LHCN-M2 (cell line): ENCODE measurements at places on chromosomes 1 and 21. TPM values are rescaled to one million over a fixed set of nuclear protein-coding genes. Genes with fewer than 3 reads are reported as not detected.

DNA sequence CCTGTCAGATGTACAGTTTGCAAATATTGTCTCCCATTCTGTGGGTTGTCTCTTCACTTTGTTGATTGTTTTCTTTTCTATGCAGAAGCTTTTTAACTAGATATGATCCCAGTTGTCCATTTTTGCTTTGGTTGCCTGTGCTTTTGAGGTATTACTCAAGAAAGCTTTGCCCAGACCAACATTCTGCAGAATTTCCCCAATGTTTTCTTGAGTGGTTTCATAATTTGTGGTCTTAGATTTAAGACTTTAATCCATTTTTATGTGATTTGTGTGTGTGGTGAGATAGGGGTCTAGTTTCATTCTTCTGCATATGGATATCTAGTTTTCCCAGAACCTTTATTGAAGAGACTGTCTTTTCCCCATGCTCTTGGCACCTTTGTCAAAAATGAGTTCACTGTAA is 116.9 kb downstream of the DUSP10 start:
- DNase-seq = peak; percentile 23

GRCh38 chr1:87800006-87800405 is 471.3 kb downstream of the LMO4 start:
- no peak for DNase-seq

GRCh38 chr1:27872059-27872801 is at the start of gene THEMIS2:
THEMIS2 (plus strand) TSS chr1:27872544; CDS start chr1:27872572, 28 bp downstream.
- no peak for DNase-seq

GRCh38 chr1:185850366-185850765 is 116.2 kb downstream of the HMCN1 start:
- no peak for DNase-seq

- peak; percentile 8 for DNase-seq
These were observed 98.3 kb downstream of the PIGK start for GRCh38 chr1:77120950-77121349.

GRCh38 chr21:40177979-40178378 is 310.7 kb downstream of the PCP4 start:
- no peak for DNase-seq

GRCh38 chr1:59670662-59671061 is 144.1 kb upstream of the HOOK1 start:
- DNase-seq = peak; percentile 50

DNA sequence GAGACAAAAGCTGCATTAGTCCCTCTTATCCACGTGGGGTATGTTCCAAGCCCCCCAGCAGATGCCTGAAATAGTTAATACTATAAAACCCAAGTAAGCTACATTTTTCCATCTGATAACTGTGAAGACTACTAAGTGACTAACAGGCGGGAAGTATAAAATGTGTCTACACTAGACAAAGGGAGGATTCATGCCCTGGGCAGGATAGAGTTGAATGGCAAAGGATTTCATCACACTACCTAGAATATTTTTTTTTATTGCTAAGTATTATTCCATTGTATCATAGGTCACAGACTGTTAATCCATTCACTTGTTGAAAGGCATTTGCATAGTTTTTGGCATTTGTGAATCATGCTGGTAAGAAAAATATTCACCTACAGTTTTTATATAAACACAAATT is 26.4 kb upstream of the CFHR4 start:
- no peak for DNase-seq

DNA sequence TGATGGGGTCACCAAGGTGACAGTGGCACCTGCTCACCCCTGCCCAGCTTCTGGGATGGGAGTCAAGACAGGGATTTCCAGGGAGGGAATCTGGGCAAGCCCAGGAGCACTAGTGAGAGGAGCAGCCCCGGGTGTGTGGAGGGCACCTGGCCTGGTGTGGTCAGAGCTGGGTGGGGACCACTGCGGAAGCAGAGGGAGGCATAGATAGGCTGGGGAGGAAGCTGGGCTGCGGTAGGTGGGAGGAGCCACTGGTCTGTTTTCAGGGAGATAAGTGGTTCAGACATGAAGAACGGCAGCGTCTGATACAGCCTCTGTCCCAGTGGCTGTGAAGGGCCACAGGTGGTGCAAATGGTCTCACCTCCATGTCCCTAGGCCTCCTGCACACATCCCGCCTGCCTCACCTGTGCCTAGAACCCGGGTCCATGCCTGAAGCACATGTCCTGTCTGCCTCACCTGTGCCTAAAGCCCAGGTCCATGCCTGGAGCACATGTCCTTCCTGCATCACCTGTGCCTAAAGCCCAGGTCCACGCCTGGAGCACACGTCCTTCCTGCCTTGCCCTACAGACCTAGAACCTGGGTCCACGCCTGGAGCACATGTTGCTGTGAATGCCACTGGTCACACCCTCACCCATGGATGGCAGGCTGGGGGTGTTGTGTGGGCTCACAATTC is 325.9 kb upstream of the AJAP1 start:
- DNase-seq = no peak

DNA sequence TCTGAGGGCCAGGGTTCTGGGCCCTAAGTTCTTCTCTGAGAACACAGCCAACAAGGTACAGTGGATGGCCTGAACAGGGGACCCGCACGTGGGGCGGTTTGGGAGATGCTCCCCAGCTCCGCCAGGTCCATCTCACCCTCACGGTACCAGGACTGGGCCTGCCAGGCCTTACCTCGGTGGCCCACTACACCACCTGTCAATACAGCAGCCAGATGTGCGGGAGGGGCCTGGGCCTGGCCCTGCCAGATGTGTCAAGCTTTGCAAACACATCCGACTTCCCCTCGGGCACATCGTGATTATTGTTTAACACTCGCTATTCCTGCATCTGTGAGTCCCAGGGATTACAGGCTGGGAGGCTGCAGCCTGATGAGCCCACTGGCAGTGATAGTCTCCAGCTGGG is 122.4 kb downstream of the LACTBL1 start:
- no peak for DNase-seq

DNA sequence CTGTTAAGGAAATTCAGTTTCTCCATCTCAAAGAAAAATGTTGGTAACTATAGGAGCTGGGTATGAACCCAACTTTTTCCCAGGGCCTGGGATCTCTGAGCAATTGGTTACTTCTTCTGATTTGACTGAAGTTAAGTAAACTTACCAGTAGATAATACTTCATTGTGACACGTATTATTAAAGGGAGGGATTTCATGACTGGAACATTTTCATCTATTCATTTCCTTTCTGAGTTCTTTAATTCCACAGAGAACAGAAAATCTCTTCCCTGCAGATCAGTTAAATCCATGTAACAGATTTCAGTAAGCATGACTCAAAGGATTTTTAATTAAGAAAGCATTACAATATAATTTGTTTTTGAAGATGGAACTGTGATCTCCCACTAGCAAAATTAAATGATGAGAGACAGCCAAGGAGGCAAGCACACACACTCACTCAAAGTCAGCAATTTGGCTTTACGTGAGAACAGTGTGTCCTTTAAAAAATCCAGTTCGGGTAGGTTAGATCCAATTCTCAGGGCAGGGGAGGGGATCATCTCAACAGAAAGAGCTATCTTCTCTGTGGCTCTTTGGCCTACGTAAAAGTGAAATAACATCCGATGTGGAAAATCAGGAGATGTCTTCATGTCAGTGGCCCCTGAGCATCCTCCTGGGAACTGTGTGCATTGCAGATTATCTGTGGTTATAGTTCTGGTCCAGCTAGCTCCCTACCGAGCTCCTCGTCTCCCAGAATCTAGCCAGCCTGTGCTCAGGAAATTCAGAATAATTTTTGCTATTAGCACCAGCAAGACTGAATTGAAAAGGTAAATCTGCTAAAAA is 10.8 kb upstream of the MYOC start:
- DNase-seq = no peak

DNA sequence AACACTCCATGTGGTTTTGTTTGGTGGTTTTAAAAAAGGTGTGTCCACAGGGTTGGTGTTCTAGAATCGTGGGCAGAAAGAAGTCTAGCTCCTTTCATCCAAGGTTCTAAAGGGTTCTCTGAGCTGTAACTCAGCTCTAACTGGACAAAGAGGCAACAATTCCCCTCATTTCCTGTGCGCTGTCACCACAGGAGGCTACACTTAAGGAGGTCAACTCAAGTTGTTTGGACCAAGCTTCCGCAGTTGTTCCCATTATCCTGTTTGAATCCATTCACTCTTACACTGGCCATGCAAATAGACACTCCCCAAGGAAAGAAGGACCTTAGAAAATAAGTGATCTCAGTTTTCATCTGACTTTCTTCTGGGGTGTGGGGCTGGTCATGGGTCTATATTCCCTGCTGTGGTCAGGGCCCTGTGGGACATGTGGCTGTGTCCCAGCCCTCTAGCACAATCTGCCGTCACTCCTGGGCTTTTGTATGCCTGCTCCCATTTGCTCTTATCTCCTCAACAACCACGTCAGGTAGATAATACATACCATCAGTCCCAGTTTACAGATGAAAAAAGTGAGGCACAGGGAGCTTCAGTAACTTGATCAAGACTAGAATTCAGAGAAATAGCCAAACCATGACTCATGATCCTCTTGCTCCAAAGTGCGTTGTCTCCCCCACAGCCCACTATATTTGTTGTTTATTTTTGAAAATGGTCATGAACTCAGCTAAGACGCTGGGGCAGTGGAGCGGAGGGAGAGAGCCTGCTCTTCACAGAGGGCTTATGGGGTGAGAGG is 103.6 kb downstream of the RHOU start:
- no peak for DNase-seq

DNA sequence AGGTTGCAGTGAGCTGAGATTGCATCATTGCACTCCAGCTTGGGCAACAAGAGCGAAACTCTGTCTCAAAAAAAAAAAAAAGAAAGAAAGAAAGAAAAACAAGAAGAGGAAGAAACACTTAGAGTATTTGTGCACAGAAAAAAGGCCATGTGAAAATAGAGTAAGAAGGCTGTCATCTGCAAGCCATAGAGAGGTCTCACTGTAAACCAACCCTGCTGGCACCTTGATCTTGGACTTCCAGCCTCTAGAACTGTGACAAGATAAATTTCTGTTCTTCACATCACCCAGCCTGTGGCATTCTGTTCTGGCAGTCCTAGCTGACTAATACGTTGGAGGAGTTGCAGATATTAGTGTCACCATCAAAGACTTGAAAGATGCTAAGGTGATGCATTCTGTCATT is 12.1 kb upstream of the ZDHHC18 start:
- no peak for DNase-seq

- DNase-seq = no peak
These were observed 53.0 kb downstream of the LRRC71 start for GRCh38 chr1:156973417-156973816.

GRCh38 chr21:35257413-35257812 is 208.3 kb upstream of the RUNX1 start:
- peak; percentile 98 for DNase-seq

DNA sequence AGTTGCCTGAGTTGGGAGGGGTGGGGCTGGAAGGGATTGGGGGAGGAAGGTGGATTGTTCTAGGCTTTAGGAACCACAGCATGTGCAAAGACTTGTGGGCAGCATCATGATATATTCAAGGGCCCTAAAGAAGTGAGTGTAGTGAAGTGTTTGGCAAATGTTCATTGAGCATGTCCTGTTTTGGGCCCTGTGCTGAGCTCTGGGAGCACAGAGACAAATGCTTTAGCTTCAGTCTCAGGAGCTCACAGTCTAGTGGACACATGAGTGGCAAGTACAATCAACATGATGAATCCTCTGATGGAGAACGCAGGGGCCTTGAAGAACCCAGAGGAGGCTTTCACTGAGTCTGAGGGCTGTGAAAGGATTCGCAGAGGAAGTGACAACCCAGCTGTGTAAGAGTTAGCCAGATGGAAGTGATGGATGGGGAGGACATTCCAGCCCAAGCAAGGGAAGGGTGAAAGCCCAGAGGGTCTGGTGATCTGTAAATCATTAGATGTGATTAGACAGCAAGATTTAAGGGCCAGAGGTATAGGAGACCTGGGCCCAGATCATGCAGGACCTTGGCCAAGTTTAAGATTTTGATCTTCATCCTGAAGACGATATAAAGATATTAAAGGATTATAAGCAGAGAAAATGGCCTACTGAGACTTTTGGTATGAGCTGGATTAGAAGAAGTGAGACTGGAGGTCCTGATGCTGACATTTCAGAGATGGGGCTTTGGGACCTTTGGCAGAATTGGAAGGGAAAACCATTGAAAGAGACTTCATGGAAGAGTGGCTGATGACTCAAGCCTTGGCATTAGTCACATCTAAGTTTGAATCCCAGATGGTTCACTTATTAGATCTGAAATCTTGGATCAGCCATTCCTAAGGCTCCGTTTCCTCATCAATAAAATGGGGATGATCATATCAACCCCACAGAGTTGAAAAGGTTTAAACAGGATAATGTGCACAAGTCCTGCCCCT is 4.6 kb downstream of the IPO13 start:
- no peak for DNase-seq

DNA sequence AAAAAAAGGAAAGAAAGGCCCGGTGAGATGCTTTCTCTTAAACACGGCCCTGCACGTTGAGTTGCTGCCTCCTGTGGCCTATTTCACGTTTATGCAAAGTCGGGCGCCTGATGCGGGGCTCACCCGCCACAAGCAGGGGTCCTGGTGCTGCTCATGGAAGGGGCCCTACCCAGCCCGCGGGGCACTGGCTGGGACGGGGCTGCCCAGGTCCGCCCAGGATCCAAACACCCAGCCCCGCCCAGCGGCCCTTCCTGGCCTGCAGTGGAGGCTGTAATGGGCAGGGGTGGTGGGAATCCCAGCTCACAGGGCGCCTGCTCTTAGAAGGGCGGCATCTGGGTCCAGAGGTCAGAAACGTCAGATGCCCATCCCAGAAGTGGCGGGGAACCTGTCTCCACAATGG is 1.6 kb downstream of the COL6A2 start:
- no peak for DNase-seq

DNA sequence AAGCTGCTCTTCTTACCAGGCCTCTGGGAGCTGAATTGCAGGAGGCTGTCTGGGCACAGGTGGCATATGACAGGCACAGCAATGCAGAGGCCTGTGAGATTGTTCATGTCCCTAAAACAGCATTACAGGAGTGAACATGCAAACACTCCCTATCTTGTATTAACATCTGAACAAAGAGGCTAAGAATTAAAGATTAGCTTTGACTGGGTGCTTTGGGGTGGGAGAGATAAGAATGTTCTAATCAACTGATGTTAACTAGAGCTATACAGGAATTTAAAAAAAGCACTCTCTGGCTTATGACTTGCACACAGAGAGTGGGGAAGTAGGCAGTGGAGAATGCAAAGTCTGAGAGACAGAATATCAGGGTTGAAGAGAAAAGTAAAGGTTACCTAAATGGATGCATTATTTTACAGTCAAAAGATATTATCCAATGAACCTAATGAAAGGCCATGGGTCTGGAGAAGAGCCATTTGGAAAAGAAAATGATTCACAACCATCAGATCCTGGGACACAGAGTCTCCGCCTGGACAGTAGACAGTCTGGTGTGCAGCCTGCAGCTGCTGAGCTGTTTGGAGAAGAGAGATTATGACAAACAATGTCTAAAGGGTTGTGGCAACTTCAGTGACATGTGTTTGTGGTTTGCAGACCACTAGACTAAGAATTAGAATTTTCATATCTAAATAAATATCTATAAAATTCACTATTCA is 20.2 kb downstream of the DPT start:
- peak; percentile 90 for DNase-seq

DNA sequence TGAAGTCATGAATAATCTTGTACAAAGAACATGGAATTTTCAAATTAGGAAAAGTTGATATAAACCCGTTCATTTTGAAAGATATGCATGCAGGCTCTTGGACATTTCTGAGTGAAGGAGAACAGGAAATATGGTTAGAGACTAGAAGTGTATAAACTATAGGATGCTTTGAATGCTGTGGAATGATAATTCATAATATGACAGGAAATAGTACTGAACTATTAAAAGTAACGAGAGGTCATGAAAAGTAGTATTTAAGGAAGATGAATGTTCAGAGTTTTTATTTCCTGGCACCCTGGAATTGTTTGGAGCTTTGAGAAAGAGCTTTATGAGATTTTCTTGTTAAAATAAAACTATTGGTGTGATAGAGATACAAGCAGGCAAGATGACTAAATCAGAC is 18.7 kb upstream of the CRB1 start:
- no peak for DNase-seq

The NTNG1 gene
- 0.26 and 1.1 TPM in 2 replicates for total RNA-seq

The TTC22 gene
- total RNA-seq = not detected in 2 replicates
